NCI-H69 (cell line): ENCODE measurements at places on chromosomes 11 and 22.

DNA sequence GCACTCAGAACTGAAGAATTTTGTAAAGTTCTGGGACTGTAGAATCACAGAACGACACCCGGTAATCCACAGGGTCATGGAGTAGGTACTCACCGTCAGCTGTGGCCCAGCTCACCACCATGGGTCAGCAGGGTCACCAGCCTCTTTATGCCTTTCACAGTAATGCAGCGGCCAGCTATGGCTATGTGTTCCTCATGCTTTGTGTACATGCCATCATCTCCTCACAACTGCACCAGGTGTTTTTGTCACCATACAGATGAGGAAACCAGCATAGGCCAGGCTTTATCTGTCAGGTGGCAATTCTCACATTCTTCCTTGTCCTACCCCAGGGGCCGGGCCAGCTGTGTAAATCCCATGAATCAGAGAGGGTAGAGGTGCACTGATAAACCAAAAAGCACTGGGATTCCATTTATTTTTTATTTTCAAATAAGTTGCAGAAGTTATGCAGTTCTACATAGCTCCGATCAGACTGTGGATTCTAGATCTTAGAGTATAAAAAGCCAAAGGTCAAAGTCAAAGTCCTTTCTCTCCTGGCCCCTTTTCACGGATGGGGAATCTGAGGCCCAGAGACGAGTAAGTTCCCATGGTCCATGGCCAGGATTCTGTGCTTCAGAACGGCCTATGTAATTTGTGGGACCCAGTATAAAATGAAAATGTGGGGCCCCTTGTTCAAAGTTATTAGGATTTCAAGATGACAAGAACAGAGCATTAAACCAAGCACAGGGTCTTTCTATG, 17.5 kb downstream of the TSKU start:
- no peak for DNase-seq

DNA sequence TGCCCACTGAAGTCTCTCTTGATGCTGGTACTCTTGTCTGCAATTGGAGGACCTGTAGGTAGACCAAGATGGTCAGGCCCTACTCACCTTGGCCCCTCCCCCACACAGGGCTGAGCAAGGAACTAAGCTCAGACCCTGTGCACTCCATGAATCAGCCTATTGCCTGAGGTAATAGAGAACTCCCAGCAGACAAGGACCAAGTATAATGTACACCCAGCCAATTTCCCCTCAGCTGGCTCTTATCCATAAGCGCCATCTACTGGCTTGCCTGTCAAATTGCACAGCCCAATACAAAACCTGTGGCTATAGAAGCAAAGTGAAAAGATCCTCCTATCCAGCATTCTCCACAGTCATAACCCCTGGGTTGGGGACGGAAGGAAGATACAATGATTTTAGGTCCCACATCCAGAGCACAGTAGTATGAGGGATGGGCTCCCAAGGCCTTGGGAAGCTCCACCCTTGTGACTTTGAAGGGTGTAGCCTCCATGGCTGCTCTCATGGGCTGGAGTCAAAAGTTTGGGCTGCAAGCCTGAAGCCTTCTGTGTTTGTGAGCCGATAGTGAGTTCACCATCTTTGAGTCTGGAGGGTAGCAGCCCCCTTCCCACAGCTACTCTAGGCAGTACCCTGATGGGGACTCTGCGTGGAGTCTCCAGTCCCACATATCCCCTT, 56.0 kb downstream of the GLYATL2 start:
- DNase-seq = peak; percentile 72

DNA sequence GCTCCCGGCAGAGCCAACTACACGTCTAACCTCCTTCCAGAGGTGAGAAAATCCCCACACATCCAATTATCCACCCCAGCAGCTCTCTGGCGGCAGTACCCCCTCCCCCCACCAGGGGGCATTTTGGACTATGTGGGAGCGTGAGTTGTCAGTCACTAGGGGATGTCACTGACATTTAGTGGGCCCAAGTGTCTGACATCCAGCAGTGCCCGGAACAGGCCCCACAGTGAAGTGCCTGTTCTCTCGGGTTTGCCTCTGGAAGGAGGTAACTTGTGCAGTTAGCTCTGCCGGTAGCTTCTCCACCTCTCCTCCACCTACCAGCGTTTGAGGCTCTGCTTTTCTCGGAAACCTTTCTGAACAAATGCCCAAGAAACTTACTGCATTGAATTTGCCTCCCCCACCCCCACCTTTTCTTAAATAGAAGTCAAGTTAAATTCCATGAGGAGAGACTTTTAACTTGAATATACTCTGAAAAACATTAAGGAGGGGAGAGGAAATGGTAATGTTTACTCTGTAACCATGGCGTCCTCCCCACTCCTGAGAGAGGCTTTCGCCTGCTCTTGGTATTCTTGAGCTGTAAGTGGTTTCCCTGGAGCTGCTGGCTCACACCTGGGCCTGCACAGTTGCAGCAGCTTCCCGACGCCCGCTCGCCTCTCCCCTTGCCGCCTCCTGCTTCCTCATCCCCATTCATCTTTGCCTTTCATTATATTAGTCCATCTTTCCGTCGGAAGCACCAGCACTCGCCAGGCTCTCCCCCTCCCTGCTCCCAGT, 112.8 kb downstream of the WNT7B start:
- DNase-seq = peak; percentile 91

- DNase-seq = peak; percentile 21
Observed at GRCh38 chr11:59437770-59438169, 1.5 kb downstream of the OR5A1 start.

DNA sequence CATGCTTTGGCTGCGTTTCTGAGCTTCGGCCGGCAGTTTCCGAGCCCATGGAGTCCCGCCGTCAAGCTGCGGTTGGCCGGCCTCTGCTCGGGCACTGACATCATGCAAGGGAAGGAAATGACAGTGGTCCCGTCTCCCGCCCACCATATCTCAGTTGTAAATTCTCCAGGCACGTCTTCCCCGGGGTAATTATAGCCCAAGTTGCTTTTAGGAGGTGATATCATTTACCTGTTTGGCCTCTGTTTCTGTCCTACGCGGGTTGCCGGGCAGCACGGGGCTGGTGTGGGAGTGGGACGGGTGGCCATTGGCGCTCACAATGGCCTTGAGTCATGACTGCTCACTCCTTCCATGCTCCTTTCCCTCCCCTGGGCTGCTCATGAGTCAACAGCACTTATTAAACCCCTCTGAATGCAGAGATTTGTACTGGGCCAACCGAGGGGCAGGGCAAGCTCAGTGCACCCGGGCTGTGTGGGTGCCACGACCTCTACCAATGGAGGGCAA, 4.2 kb upstream of the ANO1 start:
- no peak for DNase-seq

- DNase-seq = peak; percentile 20
Observed at GRCh38 chr11:67422891-67423290, 5.4 kb upstream of the RPS6KB2 start.

GRCh38 chr11:70111269-70112016, 33.3 kb downstream of the ANO1 start:
- peak; percentile 90 for DNase-seq

- no peak for DNase-seq
Observed at GRCh38 chr22:44256085-44256484, 56.7 kb downstream of the SHISAL1 start.

- peak; percentile 48 for DNase-seq
Observed at GRCh38 chr11:100791860-100792259, 104.8 kb downstream of the ARHGAP42 start.

DNA sequence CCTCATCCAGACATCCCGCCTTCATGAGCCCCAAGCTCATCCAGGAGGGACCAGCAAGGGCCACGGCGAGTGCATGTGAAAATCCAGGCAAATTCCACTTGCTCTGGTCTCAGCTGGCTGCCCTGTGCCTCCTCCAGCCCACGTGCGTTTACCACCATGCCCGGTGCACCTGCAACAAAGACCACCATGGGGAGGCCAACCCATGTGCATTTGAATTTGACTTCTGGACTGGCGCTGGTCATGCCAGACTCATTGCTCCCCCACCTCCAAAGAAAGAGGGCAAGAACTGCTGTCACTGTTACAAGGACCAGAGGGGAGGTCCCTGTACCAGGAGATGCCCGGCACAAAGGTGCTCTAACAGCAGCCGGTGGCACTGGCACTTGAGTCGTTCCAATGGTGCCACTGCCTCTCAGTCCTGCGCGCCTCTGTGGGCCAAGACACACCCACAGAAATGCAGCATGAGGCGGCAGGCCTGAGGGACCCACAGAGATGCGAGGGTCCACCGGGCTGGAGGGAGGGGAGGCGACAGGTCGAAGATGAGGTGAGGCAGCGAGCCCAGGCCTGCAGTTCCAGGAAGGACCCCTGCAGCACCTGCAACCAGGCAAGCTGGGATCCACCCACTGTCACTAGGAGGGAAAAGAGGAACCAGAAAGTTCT, 80.3 kb downstream of the PHF21B start:
- DNase-seq = no peak

GRCh38 chr11:16603245-16603644, 135.2 kb upstream of the C11orf58 start:
- peak; percentile 31 for DNase-seq

DNA sequence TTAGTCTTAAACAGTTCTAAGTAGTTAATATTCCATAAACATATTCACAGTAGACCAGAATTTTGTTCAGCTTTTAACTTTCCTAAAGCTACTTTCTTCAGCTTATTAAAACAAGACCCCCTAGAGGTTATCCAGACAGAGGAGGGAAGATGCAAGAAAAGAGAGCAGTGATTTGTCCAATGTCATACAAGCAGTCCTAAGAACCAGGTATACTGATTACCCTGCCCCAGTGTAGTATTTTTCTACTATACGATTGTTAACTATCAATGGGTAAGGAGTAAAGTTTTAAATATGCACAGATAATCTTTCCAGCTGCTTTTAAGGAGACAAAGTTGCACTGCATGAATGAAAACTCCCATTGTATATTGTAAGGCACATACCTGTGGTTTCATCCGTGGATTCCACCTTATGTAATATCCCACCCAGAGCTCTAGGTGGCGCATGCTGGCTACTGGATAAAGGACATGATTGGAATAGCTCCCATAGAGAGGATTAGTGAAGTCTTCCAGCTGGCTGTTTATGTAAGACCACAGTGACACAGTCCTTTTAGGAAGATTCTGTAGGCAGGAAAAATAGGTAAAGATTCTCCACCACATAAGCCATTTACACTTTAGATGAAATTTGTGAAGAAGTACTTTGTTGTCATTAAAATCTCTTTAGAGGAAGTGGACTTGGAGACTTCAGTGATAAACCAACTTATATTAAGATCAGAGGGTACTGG, 45.6 kb downstream of the CEP57 start:
- peak; percentile 89 for DNase-seq
